ENCODE measurements at places on chromosomes 3 and 15.
A peak's percentile ranks its signal among the peaks of the same experiment; 100 is the strongest.

DNA sequence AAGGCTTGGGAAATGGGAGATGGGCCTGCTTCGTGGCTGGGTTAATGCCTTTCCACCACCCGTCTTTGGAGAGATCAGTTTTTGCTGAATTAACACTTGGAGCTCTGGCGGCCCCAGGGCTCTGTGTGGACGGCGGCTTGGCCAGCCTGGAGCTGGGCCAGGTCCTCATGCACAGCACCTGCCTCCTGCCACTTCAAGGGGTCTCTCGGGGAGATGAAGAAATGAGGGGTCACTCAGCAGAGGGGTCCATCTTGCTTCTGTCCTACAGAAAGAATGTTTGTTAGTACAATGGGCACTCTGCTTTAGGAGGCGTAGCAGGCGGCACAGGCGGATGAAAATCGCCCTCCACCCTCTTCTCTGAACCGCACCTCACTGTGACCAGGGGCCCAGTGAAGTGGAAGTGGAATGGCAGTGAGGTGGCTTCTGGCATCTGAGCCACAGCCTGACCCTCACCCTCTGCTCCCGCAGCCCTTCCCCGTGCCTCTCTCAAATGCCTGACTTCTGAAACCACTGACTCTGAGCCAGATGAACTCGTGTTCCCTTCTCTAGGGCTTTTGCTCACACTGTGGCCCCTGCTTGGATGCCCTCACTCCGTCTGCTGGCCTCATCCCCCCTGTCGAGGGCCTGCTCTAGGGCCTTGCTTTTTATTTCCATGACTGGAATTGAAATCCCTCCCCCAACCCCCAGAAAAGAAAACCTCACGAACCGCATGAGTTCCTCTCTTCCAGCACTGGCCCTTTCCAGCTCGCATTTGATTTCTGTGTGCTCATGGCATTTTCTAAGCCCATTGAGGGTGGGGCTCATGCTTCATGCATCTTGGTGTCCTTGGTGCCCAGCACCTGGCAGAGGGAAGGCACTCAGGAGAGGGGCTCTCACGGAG is 42.2 kb downstream of the CHDH start:
- DNase-seq = no peak

DNA sequence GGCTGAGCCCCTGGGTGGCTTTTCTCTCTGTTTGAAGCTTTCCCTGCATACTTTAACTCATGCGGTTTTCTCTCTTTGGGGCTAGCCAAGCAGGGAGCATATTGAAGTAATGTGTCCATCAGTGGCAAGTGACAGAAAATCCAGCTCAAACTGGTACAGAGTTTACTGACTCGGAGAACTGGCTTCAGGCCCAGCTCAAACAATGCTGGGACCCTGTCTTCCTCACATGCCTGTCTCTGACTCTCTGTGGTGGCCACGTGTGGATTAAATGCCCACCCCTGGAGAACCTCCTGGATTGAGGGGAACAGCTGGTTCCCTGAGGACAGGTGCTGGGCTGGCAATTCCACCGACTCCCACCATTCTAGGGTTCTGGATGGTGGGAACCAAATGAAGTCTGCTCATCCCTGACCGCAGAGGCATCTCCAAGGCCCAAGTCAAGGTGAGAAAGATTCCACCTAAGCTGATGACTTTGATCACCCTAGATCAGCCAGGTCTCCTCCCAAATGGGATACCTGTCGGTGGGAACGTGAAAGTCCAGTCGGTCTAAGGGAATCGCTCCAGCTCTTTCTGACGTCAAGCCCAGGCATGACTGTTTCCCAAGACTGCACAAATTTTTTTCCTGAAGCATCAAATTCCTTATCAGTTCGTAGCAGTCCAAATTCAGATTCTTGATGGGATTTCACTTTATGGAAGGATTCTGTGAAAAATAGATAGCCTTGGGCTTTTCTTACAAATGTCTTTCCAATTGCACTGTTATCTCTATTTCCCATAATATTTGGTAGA is 16.3 kb upstream of the HDAC11 start:
- DNase-seq = no peak

GRCh38 chr15:40052604-40053003 is 13.6 kb upstream of the SRP14 start:
- DNase-seq = no peak

DNA sequence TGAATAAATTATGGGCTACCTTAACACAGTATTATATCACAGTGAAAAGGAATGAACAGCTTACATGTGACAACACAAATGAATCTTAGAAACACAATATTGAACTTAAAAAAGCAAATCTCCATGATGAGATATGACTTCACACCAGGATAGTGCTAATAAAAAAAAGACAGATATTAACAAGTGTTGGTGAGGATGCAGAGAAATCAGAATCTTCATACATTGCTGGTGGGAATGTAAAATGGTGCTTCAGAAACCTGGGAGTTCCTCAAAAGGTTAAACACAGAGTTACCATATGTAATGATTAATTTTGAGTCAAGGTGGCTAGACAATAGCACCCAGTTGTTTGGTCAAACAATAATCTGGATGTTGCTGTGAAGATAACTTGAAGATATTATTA is 51.4 kb downstream of the HSPBAP1 start:
- DNase-seq = no peak

GRCh38 chr15:78650022-78650421 is 9.0 kb upstream of the CHRNB4 start:
- no peak for DNase-seq

GRCh38 chr3:16406579-16406978 is 106.9 kb downstream of the RFTN1 start:
- DNase-seq = no peak

- DNase-seq = no peak
Observed at GRCh38 chr3:128488991-128489673, 3.9 kb downstream of the GATA2 start.

DNA sequence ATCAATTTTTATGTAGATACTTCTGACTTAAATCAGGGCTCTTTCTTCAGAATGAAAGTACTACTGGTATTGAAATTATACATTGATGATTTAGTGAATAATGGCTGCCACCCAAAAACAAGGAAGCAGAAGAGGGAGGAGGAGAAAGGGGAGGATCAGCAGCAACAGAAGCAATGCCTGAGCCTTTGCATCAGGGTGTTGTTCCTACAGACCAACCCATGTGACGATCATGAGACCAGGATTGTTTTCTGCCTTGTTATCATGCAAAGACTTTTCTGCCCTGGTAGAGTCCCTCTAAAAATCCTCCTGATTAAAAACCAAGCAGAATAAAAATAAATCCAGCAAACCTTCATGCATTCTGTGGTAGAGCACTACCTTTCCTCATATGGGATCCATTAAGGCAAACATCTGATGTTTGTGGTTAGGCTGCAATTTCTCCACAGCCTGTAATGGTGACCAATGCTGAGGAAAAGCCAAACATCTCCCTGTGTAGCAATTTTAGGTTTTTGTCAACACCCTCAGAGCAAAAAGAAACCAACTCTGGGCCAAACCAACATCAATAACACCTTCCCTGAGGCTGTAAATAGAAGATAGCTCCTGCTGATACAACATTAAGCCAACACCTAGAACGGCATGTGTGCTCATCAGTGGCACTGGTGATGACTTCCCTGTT is 191.7 kb downstream of the ATP8B4 start:
- DNase-seq = no peak

DNA sequence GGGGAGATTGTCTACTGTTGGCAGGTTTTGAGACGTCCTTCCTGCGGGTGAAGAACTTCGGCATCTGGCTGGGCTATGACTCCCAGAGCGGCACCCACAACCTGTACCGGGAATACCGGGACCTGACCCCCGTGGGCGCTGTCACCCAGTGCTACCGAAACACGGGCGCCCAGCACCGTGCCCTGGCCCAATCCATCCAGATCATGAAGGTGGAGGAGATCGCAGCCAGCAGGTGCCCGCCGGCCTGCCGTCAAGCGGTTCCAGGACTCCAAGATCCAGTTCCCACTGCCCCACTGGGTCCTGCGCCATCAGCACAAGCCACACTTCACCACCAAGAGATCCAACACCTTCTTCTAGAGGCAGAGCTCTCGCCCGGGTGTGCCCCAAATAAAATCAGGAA is 194.9 kb upstream of the EPHA6 start:
- DNase-seq = no peak

- DNase-seq = no peak
Observed at GRCh38 chr3:173789530-173790162, 392.1 kb downstream of the NLGN1 start.

DNA sequence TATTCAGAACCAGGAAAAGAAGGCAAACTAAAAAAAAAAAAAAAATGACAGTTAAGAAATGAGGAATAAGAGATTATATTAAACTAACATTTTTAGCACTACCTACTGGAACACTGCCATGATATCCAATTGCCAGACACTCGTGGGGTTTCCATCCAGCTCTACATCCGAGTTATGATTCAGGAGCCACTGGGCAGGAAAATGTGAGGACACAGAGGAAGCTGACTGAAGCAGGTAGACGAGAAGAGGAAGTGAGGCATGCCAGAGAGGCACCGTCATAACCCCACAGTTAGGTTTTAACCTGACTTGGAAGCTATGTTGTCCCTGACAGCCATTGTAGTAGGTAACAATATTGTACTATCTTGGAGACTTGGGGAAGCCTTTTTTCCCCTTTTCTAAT is 495.0 kb downstream of the NLGN1 start:
- no peak for DNase-seq

- DNase-seq = no peak
Observed at GRCh38 chr15:60529332-60529731, 50.4 kb upstream of the ICE2 start.

DNA sequence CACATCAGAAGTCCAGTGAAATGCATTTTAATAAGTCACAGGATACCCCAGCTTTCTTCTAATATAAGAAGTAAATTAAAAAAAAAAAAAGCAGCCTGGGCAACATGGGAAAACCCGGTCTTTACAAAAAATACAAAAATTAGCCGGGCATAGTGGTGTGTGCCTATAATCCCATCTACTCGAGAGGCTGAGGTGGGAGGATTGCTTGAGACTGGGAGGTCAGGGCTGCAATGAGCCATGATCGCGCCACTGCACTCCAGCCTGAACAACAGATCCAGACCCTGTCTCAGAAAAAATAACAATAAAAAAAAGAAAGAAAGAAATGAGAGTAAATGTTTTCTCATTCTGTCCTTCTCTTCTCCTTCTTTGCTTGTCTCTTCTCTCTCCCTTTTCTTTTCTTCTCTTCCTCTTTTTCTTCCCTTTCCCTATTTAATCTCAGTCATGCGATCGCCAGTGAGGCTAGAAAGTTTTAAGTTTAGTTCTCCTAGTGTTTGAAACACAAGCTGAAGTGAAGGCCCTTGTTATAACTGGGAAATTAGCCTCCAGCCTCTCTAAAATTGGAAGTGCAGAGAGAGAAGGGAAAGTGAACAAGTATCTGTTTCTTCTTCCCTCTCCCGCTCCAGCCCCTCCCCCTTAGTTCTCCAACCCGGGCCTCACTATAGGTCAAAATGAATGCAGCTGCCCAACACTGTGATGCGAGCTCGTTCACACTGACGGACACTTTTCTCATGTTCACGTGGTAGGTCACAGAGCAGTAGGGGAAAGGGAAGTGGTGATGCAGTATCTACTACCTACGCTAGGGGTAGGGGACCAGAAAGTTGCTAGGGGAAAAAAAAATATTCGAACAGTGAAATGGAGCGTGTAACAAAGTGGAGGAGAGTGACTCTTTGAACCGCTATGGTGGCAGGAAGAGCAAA is 23.5 kb upstream of the TSC22D2 start:
- peak; percentile 17 for DNase-seq
